ENCODE measurements at places on chromosomes 16 and 17.

- no peak for DNase-seq
Observed at GRCh38 chr16:80973991-80974390, 32.7 kb downstream of the CMC2 start.

DNA sequence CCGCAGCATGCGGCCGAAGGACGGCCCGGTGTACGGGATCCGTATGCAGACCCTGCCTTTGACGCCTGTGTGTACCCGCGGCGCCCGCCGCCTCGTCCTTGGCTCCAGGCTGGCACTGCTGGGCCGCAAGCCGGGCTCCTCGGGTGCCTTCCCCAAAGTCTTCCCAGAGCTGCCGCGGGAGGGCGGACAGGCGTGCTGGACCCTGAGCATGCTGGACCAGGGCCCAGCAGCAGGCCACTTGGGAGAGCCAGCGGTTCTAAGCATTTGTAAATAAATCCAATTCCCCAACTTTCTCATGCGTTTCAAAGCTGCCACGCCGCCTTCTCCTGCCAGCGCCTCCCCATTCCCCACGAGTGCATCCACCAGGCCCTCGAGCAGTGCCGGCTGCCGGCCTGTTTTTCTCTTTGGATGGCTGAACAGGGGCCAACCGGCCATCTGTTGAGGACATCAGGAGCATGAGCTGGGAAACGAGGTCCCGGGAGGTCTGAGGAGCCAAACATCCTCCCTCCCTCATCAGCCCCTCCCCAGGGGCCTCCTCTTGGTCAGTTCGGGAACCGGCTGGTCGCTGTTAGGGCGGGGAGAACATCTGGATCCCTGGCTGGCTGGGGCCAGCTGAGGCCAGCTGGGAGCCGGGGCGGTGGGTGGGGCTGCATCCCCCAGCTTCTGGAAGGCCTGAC, 20.5 kb upstream of the PABPN1L start:
- peak; percentile 61 for DNase-seq

DNA sequence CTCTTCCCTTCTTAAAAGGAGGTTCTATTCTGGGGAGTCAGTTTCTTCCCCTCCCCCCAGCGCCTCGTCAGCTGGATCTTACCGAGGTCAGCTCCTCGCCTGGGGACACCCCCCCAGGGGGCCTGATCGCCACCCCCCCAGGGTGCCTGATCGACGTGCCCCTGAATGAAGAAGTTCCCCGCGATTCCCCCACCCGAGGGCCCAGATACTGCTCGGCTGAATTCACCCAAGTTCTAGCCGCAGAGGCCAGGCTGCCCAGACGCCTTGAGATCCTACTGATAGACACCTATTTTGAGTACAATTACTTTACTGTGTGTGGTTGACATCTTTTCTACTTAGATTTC, 1.4 kb downstream of the RAB11FIP3 start:
- no peak for DNase-seq

DNA sequence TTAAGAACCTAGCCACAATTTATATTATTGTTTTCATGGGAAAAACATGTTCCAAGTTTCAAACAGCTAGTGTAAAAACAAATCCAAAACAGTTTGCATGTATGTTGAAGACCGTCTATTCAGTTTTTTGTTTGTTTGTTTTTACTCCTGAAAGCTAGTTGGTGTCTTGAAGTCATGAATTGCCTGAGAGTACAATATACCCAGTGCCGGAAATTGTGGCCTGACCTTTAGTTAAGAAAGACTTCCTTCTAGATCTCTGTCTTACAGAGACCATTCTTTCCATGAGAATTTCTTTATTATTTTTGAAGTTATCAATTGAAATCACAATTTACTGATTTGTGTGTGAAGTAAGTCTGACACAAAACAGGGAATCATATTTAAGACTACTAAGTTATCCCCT, 474.8 kb downstream of the KCNJ2 start:
- no peak for DNase-seq

DNA sequence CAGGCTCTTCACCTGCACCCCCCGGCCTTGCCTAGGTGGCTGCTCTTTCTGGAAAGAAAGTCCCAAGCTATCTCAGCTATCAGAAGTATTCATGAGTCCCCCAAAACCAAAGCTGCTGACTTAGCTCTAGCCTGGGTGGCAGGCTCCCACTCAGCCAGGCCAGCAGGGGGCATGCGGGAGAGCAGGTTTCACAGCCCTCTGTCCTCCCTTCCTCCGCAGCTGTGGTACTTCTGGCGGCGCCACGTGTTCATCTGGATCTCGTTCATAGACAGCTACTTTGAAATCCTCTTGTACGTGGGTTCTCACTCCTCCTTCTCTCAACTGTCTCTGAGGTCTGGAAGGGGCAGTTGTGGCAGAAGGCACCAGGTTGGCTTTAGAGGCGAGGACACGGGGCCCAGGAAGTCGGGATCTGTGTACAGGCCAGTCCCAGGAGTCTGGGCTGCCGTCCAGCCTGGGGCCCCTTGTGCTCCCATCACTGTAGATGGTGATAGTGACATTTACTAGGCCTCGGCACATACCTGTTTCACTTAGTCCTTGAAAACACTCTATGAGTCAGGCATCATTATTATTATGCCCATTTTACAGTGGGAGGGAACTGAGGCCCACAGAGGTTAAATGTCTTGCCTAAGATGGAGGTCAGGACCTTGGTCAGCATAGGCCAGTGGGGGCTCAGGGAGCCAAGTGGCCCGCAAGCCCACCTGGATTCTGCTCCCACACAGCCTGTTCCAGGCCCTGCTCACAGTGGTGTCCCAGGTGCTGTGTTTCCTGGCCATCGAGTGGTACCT, 12.9 kb downstream of the TRPV2 start:
- peak; percentile 64 for DNase-seq

- no peak for DNase-seq
Observed at GRCh38 chr17:2202996-2203575, 100.5 kb downstream of the SMG6 start.

- no peak for DNase-seq
Observed at GRCh38 chr17:27473748-27474609, 17.7 kb downstream of the KSR1 start.

GRCh38 chr16:87308826-87309225, 8.4 kb downstream of the C16orf95 start:
- DNase-seq: no peak

- DNase-seq: peak; percentile 88
Observed at GRCh38 chr16:86761111-86762031, 183.0 kb downstream of the FOXL1 start.

GRCh38 chr16:59260892-59261291, 526.8 kb upstream of the GOT2 start:
- DNase-seq: no peak

GRCh38 chr16:68636064-68636560, 9.0 kb upstream of the CDH3 start:
- DNase-seq: no peak

GRCh38 chr17:74252211-74252610, 21.8 kb upstream of the DNAI2 start:
- DNase-seq: no peak

- no peak for DNase-seq
Observed at GRCh38 chr17:5241861-5242671, 7.4 kb upstream of the SCIMP start.

DNA sequence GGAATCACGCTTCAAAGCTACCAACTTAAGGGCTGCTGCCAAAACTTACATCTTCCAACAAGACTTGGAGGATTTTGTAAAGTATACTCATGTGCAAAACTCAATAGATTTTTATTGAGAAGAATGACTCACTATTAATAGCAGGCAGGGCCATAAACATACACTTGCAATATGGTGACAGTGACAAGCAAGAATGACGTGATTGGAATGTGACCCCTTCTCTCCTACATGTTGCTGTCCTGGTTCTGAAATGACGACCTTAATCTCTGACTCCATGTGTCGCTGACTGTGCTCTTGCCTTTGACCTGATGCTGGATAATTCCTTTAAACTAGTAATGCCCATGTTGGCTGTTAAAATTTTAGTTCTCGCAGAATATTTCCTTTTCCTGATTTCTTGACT, 174.5 kb downstream of the PARN start:
- DNase-seq: no peak

- no peak for DNase-seq
Observed at GRCh38 chr17:19021622-19022083, 17.1 kb upstream of the FAM83G start.

- peak; percentile 73 for DNase-seq
Observed at GRCh38 chr17:49964303-49964768, 4.7 kb upstream of the DLX4 start.

DNA sequence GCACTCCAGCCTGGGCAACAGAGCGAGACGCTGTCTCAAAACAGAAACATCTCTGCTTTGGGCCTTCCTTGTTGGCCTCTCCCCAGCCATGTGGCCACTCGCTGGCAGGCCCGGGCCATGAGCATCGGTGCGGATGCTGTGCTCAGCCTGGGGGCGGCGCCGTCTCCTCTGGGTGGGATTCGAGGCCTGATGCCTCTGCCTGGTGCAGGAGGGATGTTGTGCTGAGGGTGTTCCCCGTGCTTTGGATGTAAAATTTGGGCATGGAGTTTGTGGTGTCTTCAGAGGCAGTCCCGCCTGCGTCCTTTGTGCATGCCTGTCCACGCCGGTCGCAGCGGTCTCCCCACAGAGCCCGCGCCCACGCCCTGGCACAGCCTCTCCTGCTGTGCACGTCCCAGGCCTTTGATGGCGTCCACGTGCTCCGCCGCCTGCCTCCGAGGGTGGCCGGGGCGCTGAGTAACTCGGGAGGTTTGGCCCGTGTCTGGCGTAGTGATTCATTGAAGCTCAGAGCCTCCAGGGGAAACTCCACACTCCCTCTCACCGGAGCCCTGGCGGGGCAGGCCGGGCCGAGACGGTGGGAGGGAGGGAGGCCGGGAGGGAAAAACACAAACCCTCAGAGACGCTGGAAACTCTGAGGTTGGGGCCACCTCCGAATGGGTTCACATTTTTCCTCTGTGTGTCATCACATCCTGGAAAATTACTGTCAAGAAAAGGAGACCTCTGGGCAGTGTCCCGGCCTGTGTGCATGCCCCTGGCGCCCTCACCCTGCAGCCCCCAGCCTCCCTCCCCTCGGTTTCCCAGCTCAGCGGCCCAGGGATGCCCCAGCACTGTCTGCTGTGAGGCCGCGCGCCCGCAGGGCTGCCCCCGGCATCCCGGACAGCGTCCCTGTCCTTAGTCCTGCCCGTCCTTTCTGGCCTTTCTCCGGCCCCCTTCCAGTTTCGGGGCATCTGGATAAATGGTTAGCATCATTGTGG, 19.0 kb downstream of the CENPX start:
- DNase-seq: peak; percentile 57

DNA sequence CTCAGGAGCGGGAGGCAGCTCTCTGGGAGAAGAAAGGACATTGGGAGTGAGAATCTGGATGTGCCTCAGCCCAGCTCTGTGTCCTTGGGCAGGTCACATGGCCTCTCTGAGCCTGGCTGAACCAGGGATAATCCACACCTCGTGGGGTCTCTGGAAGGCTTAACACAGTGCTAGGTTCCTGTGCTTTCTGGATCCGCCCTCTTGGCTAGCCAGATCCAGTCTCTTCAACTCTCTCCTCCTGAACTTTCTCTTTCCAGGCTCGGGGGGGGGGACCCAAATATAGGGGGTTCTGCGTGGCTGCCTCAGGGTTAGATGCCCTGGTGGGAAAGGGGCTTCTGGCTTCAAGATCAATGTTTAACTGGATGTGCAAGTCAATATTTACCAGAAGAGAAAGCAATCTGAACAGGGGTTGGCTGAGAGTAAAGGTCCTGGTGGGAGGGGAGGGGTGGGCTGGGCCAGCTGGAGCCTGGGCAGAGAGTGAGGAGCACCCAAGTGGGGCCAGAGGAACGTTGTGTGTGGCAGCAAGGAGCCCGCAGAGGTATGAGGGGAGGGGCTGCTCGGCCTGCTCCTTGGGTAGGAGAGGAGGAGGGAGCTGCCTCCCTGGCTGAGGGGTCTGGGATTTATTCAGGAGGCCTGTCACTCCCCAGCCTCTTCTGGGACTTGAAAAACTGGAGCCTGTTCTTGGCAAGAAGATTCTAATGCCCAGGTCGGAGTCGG, at the start of gene SERPINF2:
TSS of gene SERPINF2 (plus strand) at position 501 of the 717 bp plus-strand sequence. CDS start 2,125 bp downstream, outside the sequence.
- no peak for DNase-seq

- peak; percentile 70 for DNase-seq
Observed at GRCh38 chr17:7043497-7044198, at the start of gene SLC16A11. Gene SLC16A11, minus strand, starts transcription at chr17:7044092. Its CDS starts 579 bp downstream, at chr17:7043513.

GRCh38 chr17:77914385-77915254, 43.9 kb upstream of the TNRC6C start:
- peak; percentile 92 for DNase-seq

DNA sequence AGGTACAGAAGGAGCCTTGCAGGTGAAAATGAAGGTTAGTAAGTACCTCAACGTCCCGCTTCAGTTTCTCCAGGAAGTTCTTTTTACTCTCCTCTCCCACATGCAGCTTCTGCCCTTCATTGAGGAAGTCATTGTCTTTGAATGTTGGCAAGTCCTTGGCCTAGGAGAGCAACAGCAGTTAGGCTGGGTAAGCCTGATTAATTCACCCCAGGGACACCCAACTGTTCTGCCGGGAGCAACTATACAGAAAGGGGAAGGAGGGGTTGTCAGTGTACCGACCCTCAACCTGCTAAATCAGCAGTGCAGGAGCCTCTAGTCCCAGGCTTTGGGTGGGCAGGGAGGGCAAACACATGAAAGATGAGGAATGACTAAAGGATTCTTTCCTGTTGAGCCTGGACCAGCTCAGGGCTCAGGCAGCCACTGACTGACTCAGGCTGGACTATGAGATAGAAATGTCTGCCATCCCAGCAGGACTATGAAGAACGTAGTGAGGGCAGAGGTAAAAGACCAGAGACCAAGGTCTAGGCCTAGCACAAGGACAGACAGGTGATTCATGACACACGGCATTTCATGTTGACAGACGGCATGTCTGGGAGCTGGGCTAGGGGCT, 21.6 kb downstream of the PIP4K2B start:
- no peak for DNase-seq

DNA sequence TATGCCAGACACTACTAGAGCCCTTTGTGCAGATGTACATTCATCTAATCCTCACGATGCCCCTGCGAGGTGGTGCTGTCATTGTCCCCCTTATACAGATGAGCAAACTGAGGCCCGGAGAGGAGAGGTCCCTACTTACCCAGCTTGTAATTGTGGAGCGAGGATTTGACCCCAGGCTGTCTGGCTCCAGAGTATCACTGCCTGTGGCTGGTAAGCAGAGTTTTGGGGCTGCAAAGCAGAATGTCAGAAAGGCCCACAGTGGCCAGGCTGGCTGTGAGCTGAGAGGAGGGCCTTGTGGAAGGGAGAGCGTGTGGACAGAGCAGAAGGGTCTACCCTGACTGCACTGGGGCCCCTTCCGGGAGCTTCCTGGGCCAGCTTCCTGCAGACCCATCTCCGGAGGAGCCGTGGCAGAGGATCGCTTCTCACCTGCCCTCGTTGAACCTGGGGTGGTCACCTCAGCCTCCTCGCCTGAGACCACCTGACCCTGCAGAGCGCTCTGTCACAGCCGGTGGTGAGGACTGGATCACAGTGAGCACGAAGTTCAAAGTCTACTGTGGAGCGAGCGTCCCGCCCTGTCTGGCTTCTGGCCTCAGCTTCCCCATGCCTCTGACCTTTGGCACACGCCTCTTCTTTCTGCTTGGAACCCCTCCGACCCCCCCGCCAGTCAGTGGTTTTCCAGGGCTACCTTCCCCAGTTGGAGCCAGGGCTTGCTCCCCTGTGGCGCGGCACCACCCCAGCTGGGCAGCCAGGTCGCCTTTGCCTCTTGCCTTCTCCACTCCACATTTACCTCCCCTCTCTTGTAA, 12.1 kb downstream of the CMIP start:
- no peak for DNase-seq

Measured in eye (tissue), 1 donor.